NCI-H1048 (cell line): ENCODE measurements at places on chromosomes 3 and 15.

DNA sequence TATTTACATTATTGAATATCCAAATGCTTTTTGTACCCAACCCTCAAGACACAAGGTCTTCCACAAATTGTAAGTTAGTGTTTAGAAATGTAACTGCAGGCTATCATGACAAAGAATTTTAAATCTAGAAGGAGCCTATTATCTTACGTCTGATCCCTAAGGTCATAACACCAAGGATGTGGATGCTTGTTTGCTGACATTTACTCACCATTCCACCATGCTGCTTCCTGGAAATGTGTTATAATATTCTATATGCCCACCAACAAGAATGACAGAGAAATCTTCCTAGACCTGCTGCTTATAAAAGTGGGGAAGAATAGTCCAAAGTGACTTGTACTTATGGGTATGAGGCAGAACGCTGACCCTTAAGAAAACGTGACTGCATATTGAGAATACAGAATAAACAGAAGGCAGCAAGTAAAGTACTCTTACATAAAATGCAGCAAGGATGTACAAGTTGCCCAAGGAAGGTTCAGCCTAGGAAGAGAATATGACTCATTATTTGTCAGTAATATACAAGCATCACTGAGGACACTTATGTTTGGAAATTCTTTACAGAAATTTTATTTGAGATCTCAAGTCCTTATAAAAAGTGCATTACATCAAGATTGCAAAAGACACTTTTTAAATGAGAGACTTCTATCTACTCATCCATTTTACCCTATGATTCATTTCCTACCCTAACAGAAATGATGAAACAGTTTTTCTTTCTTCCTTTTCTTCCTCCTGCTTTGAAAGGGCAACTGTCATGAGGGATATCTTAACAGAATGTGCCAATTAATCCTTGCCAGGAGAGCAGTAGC, 59.6 kb downstream of the ESYT3 start:
- DNase-seq: no peak

DNA sequence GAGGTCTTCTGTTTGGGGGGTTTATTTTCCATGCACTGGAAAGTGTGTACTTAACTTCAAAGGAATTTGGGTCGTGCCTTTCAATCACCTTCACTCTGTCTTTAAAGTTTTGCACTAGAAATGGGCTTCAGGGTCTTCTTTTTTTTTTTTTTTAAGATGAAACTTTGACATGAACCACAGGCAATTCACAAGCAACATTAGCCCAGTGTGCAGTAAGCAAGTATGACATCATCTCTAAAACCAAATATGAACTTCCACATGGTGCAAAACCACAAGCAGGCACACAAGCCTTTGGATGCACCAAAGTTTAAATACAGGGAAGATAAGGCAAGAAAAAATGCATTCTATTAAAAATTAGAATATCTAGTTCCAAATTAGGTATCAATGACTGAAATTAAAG, 381.9 kb downstream of the ERC2 start:
- no peak for DNase-seq

GRCh38 chr3:124730129-124730940, at the start of gene UMPS:
TSS of gene UMPS (plus strand) at chr3:124730452. CDS start at chr3:124730472, 20 bp downstream.
- DNase-seq: peak; percentile 81

DNA sequence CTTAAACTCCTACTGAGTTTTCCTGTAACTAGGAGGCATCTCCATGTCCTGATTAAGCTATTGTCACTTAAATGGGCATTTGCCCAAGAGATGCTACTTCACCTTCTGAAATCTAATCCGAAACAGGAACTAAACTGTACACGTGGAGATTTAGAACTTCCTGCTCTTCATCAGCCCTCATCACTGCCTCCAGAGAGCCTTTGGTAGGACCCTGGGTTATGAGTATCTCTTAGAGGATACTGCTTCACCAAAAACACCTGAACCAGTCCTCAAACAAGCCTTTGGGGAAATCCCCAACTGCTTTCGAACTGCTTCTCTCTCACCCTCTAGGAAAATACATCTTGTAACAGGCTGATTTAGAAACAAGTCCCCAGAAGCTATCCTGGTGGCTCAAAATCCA, 320.3 kb downstream of the GAP43 start:
- no peak for DNase-seq

- no peak for DNase-seq
Measured at GRCh38 chr3:149647812-149648211, 10.0 kb downstream of the WWTR1 start.

DNA sequence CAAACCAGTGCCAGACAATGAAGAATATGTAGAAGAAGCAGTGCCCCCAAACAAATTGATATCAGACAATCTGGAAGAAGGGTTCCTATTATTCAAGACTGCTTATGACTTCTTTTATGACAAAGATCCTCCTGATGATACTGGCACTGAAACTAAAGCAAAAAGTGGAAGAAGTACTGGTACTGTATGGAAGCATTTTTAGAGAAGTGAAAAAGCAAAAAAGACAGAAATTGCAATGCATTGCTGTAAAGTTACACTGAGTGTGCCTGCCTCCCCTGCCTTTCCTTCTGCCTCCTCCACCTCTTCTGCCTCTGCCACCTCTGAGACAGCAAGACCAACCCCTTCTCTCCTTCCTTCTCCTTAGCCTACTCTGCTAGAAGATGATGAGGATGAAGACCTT, 167.6 kb downstream of the PLCL2 start:
- DNase-seq: no peak

- DNase-seq: no peak
Measured at GRCh38 chr3:10337323-10338163, 16.6 kb upstream of the SEC13 start.

DNA sequence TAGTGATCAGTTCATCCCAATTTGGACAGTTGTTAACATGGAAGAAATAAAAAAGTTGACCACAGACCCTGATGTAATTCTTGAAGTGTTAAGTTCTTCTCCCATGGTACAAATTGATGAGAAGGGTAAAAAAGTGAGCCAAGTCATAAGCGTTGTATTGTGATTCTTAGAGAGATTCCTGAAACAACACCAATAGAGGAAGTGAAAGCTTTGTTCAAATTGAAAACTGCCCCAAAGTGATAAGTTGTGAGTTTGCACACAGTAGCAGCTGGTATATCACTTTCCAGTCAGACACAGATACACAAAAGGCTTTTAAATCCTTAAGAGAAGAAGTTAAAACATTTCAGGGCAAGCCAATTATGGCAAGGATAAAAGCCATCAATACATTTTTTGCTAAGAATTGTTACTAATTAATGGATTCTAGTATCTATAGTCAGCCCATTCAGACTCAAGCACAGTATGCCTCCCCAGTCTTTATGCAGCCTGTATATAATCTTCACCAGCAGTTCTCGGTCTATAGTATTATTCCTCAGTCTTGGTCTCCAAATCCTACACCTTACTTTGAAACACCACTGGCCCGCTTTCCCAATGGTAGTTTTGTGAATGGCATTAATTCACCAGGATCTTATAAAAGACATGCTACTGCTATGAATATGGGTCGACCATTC, 38.2 kb downstream of the CDIN1 start:
- DNase-seq: no peak

DNA sequence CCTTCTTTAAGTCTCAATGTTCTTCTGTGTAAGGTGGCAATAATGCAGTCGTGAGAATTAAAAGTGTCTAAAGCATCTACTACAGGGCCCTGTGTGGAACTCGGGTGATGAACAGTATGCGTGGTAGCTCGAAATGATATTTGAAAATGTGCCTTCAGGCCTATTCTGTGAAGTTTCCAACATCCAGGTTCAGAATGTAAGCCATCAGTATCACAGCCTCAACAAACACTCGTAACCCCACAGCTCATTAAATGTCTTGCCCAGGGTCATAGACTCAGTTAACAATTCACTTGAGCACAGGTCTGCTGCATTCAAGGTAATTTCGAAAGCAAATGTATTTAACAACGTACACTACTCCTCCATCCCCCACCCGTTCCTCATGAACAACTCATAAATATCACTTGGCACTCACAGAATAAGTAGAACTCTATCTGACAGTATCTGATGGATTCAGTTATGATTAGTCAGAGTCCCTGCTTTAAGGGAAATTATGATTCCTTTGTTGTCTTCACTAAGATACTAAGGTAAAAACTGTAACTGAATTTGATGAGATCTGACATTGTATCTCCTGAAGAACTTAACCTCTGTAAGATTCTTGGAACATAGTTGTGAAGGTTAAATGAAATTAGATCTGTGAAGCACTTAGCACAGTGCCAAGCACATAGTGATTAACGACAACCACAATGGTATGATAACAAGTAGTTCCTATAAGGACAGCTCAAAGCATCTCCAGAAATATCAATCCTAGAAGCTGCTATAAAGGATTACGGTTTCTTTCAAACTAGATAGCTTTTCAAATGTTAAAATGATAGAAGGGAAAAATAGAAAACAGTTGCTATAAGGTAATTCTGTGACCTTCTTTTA, 642.3 kb downstream of the TBL1XR1 start:
- no peak for DNase-seq
